Right hindlimb (tissue), 1 donor: ENCODE measurements at places on chromosomes 11 and 22.

DNA sequence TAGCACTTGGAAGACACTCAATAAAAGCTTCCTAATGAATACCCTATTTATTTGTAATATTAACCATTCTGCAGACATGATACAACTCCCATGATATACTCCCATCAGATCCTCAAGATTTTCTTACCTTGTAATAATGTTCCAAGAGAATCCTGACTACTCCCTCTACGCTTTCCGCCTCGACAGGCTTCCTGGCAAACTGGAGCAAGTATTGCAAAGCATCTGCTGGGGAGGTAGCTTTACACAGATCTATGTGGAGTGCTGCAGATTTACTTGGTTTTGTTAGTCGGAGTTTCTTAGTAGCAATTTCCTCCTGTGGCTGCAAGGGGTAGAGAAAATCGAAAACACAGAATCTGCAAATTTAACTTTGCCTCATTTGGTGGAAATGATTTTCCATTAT is 3.5 kb downstream of the INTS4 start:
- no peak for DNase-seq

- DNase-seq, result no peak
Observed at GRCh38 chr22:35426801-35427140, 26.8 kb downstream of the MCM5 start.

GRCh38 chr22:30978304-30978962 is 9.4 kb downstream of the TUG1 start:
- no peak for DNase-seq

DNA sequence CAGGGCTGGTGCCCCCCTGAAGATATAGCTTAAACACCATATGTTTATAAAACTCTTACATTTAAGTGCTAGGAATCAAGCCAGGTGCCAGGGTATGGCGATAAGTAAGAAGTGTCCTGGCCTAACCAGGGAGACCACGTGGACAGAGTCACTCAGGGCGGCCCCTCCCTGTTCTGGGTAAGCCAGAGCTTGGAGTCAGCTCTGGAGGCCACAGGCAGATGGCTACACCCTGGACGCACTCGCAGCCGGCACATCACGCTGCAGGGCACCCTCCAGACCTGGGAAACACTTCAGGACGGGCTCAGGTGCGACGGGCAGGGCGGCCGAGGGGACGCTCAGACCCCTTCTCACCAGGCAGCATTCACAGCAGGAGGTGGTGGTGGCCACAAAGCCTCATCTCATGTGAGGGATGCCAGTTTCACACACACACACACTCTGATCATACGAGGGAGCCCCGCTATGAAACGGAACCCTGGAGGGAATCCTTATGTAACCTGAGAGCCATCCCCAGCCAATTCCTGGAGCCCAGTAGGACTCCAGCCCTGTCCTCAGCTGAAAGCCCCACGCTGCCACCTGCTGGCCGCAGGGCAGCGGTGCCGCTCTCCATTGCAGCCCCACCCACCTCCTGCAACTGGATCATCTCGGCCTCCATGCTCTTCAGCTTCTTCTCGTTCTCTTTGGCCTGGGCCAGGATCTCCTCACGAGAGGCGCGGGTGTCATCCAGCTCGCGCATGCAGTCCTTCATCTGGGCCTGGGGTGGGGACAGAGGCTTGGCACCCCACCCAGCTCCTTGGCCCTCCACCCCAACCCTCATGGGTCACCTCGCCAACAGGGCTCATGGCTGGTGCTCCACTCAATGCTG is 33.4 kb downstream of the APOL1 start:
- DNase-seq, result peak; percentile 85

DNA sequence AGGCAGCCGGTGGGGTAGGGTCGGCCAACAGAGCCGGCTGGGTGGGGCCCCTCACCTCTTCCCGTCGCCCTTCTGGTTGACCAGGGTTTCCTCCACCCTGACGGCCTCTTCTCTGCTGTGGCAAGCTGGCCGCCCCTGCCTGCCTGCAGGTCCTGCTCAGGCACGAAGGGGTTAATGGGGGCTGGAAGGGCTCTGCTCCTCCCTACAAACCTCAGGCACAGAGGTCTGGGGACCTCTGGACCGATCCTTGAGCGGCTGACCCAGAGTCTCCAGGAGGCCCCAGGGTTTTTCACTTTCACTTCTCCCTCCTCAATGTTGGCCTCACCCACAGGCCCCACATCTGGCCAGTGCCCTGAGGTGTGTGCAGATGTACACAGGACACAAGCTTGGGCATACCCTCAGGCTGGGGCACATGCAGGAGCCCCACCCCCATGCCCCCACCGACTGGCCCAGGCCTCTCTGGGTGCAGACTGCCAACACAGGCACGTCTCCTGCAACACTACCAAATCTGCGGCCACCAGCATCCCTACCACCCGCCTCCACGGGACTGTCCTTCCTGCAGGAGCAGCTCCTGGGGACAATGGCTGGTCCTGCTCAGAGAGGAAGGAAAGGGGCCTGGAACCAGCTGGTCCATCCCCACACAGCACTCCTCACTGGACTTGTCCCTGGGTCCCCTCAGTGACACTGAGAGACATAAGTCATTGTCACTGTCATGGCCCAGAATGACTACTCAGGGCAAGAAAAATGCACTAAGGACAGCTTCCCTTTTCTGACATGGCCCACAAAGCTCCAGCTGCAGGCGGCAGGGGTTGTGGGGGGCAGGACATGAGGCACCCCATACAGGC is 3.2 kb upstream of the TBX1 start:
- DNase-seq, result no peak

GRCh38 chr11:88357323-88358039 is 19.9 kb upstream of the CTSC start:
- no peak for DNase-seq

GRCh38 chr11:35063488-35063931 is 75.5 kb upstream of the CD44 start:
- no peak for DNase-seq

GRCh38 chr22:22789922-22790845 is 97.4 kb upstream of the IGLL5 start:
- no peak for DNase-seq

DNA sequence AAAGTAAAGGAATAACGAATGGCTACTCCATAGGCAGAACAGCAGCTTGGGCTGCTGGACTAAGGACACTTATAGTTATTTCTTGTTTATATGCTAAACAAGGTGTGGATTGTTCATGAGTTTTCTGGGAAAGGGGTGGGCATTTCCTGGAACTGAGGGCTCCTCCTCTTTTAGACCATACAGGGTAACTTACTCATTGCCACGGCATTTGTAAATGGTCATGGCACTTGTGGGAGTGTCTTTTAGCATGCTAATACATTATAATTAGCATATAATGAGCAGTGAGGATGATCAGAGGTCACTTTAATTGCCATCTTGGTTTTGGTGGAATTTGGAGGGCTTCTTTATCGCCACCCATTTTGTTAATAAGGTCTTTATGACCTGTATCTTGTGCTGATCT is 7.0 kb downstream of the OR4X1 start:
- DNase-seq, result no peak

DNA sequence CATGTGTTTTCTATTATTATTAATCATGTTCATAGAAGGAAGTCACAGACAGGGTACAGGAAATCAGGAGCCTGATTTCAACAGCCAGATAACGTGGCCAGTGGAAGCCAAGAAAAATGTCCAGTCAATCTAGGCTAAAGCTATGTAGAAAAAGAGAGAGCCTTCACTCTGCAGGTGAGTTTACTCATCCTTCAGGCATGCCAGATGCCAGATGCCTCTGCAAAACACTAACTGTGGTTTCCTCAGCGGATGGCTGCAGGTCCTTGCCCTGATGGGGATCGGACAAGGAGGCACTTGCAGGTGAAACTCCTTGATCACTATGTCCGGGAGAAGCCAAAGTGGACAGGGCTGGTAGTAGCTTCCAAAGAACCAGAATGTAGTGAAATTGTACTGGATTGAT is 962.3 kb upstream of the RAG2 start:
- DNase-seq, result no peak

- DNase-seq, result no peak
Observed at GRCh38 chr11:88433536-88434230, 96.1 kb upstream of the CTSC start.

- peak; percentile 48 for DNase-seq
Observed at GRCh38 chr11:22920939-22921565, 60.8 kb upstream of the CCDC179 start.

DNA sequence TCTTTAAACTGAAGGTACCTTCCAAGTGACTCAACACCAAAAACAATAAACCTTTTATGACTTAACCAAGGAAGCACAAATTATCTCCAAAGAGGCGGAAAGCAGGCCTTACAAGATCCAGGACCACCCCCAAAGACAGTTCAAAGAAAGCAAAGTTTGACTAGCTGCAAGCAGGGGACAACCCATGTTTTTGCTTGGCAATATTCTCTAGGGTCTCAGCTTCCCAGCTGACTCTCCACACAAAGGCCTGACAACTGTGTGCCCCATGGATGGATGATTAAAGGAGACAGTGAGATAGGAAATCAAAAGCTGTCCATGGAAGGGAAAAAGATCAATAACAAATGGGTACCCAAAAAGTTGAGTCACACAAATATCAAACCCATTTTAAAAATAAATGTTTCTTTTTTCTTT is 232.2 kb downstream of the DDX10 start:
- DNase-seq, result no peak

DNA sequence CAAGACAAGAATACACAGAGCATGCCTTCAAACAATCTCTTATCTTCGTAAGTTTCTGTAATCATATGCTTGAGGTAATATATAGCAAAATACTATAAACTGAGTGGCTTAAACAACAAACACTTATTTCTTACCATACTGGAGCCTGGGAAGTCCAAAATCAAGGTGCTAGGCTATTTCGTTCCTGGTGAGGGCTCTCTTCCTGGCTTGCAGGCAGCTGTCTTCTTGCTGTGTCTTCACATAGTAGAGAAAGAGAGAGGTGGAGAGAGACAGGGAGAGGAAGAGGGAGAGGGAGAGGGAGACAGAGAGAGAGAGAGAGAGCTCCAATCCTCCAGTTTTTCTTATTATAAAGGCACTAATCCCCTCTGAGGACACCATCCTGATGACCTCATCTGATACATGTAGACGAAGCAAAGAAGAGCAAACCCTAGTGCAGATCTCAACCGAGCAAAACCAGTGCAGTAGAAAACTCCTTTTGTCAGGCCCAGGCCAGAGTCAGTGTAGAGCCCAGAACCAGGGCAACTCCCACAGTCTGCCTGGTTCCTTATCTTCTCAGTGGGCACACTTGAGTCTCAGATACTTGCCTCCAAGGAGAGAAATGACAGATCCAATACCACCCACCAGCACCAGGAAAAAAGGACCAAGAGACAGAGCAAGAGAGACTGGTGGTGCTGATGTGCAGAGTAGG is 297.1 kb upstream of the NCAM1 start:
- DNase-seq, result no peak

DNA sequence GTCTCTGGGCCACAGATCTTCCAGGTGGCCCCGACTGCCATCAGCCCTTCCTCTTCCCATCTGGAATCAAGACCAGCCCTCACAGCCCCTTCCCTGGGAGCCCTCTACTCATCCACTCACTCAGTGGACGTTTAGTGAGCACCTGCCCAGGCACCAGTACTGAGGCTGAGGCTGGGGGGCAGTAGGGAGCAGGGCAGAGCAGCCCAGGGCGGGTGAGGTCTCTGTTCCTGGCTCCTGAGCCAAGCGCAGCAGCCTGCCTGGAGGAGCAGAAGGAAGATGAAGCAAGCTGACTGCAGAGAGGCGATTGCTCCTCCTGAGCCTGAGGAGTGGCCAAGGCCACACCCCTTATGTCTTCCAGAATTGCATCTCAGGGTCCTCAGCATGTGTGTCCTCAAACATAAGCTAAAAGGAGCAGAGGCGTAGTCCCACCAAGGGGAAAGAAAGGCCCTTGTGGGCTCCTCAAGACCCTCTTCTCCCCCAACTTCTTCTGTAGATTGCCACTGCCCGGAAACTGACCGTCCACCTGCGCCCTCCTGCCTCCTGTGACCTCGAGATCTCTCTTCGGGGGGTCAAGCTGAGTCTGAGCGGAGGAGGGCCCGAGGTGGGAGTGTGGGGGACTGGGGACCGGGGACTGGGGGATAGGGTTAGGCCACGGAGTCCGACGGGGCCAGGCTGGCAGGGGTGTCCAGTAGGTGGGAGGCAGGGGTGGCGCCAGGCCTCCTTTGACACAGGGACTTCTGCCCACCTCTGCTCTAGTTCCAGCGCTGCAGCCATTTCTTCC is 5.8 kb downstream of the MAPK8IP2 start:
- DNase-seq, result no peak

- DNase-seq, result no peak
Observed at GRCh38 chr11:111814106-111814505, 47.9 kb upstream of the PPP2R1B start.

DNA sequence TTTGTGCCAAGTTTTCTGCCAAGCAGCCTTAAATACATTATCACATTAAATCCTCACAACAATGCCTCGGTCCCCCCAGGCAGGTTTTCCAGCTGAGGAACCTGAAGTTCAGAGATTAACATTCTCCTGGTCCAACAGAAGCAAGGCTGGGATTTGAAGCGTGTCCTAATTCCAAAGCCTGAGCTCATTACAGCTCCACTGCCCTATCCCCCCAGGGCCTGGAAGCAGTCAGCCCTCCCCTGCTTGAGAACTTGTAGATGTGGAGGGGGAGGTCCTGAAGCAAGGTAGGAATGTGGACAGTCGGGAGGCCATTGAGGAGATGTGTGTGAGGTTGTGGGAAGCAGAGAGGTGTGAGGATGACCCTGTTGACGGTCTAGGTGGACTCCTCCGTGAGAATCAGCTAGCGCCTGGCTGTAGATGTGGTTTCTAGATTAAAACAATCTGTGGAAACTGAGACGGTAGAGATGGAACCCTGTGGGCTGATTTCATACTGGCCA is 8.1 kb downstream of the GRAMD1B start:
- DNase-seq, result no peak

DNA sequence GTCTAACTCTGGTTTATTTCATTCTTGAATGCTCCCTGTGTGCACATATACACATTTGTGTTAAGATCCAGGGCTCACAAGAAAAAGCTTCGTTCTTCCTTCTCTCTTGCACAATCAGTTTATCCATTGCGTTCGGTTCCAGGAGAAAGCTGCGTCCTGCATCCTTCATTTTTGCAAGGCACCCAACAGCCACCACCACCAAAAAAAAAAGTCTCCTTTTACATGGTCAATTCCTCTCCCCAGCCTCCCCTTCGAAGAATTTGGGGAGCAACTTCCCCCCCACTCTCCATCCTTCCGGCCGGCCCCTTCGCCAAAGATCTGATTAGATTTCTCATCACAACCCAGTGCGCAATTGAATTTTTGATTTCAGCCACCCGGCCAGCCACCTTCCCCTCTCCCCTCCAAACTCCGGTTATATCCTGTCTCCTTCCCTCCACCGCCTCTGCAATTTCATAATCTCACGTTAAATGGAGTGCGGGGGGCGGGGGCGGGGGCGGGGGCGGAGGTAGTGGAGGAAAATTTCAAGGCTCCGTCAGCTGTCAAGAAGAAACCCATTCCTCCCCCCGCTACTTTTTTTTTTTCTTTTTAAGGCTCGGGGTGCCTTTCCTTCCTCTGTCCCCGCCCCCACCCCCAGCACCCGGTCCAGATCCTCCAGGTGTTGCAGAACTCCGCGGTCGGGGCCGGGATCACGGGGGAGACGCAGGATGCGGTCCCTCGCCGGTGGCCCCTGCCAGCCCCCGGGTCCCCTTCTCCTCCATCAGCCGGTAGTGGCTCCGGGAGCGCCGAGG is 1166.5 kb downstream of the LRRC4C start:
- peak; percentile 65 for DNase-seq

GRCh38 chr22:30380011-30380410 is 7.2 kb downstream of the RNF215 start:
- no peak for DNase-seq

GRCh38 chr11:122656631-122657101 is 1.1 kb downstream of the UBASH3B start:
- peak; percentile 68 for DNase-seq
